LoVo (cell line): ENCODE measurements at places on chromosomes 4 and X.

GRCh38 chrX:155026420-155026726, 271 bp upstream of the FUNDC2 start:
- DNase-seq: no peak

GRCh38 chrX:107730298-107730655, 45.3 kb downstream of the TSC22D3 start:
- DNase-seq: no peak

- DNase-seq: no peak
These were observed 41.2 kb upstream of the RNF150 start for GRCh38 chr4:141174457-141174856.

GRCh38 chr4:23835774-23836478, 53.9 kb downstream of the PPARGC1A start:
- no peak for DNase-seq

DNA sequence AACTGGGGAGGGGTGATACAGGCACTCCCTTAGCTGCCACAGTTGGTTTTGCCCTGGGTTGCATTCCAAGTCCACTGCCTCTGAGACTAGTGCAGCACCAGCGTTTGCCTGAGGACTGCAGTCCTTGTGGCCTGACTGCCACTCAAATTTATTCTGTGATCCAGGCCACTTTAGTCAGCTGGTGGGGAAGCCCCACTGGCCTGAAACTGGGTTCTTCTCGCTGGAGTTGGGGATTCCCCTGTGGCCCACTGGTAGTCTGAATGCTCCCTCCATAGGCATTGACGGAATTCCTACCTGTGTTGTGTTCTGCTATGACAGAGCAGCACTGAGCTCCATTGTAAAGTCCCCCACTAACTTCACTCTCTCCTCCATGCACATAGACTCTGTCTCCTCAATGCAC, 63.8 kb downstream of the PTPN13 start:
- DNase-seq: no peak

- peak; percentile 90 for DNase-seq
These were observed at the start of gene DGKQ for GRCh38 chr4:973431-974397. Gene DGKQ, minus strand, starts transcription at chr4:973569. Its CDS starts 87 bp downstream, at chr4:973482.

- DNase-seq: no peak
These were observed 63.4 kb downstream of the GPR50 start for GRCh38 chrX:151239751-151240150.

- DNase-seq: no peak
These were observed 131.6 kb downstream of the PDS5A start for GRCh38 chr4:39846120-39846519.

GRCh38 chr4:56937262-56937661, 29.6 kb downstream of the REST start:
- peak; percentile 48 for DNase-seq

GRCh38 chrX:147476008-147476407, 435.7 kb upstream of the FMR1 start:
- DNase-seq: peak; percentile 3

DNA sequence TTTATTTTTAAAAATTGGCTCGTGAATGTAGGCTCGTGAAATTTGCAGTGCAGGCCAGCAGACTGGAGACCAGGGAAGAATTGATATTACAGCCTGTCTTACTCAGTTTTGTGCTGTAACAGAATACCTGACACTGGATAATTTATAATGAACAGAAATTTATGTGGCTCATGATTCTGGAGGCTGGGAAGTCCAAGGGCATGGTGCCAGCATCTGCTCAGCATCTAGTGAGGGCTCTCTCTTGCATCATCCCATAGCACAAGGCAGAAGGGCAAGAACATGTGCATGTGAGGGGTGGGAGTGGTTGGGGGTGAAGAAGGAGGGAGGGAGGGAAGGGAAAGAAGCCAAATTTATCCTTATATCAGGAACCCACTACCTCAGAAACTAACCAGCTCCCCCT, 13.7 kb upstream of the CLTRN start:
- no peak for DNase-seq

- no peak for DNase-seq
These were observed 59.1 kb upstream of the ACSL1 start for GRCh38 chr4:184884883-184885282.

DNA sequence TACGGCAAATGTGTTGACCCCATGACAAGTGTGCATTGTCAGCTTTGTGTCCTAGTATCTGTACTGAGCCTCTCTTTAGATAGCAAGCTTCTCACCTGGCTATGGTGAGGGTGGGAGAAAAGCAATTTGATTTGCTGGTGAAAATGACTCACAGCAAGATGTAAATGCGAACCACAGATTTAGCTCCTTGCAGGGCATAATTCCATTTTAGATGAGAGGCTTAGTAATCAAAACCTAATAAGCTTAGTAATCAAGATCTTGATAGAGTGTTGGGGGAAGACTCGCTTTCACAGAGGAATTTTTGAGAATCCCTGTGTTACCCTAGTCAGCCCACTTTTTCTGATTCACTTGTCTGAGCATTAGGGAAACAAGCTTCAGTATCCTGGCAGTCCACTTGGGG, 7.7 kb upstream of the OCIAD2 start:
- DNase-seq: no peak

DNA sequence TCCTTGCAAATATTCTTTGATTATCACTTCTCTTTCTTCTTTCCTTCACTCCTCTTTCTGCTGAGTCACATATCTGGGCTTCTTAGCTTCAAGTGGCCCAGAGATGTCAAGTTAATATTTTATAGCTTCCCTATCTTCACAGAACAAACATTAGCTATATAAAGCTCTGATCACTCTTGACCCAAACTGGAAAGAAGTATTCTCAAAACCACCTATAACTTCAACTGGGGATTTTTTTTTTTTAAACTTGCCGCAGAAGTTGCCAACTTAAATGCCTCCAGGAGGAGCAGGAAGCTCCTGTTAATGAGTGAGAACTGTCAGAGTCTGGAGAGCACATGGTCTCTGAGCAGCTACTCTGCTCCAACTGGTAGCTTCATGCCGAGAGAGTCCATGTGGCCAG, 233.3 kb upstream of the EDNRA start:
- peak; percentile 42 for DNase-seq

GRCh38 chr4:14800977-14801376, 201.3 kb upstream of the CPEB2 start:
- DNase-seq: no peak

- DNase-seq: no peak
These were observed 29.0 kb upstream of the INPP4B start for GRCh38 chr4:142875117-142875516.

- DNase-seq: peak; percentile 20
These were observed 432.3 kb upstream of the ATOH1 start for GRCh38 chr4:93396272-93396671.

- DNase-seq: no peak
These were observed 867.7 kb upstream of the HS3ST1 start for GRCh38 chr4:12296366-12296765.
